ENCODE measurements at places on chromosomes 7 and 10. TPM values are rescaled to one million over a fixed set of nuclear protein-coding genes. Genes with fewer than 3 reads are reported as not detected.
A peak's percentile ranks its signal among the peaks of the same experiment; 100 is the strongest.

DNA sequence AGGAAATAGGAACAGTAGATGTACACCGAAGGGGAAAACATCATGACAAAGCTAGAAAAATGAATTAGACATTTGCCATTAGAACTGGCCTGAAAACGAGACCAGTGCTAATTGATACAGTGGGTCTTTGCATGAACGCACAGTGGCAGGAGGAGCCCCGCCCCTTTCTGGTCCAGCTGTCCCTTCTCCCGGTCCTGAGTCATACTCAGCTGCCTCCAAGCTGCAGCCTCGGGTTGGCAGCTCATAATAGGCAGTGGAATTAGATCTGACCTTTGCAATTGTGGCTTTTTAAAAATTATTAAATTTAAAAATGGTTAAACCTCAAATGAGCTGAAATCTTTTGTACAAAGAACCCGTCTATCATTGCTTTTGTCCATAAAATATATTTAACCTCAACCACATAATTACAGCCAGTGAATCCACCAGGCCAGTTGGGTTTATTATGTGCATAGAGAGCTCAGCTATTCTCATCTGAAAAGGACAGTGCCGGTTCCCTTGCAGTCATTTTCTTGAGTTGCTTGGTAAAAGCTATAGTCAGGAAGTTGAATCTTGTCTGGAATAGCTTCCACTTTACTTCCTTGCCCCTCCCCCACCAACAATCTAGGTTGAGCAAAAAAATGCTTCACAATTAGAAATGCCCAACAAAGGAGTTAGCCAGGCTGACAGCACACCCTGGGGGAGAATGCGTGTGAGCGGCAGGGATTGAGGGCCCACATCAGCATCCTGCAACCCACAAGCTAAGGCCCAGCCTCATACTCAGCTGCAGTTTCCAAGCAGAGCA, 147.1 kb downstream of the BUB3 start:
- H3K4me3 ChIP-seq, result no peak overlapping the region
- no peaks in the 10 kb centered on the region for H3K27me3 ChIP-seq
- H3K4me1 ChIP-seq, result no peaks in the 10 kb centered on the region
- no peak overlapping the region for H3K27ac ChIP-seq

- no peak overlapping the region for H3K27ac ChIP-seq
- no peak overlapping the region for H3K4me3 ChIP-seq
- DNase-seq, result no peak
- H3K27me3 ChIP-seq, result no peaks in the 10 kb centered on the region
- H3K4me1 ChIP-seq, result no peaks in the 10 kb centered on the region
Measured at GRCh38 chr7:41640487-41640886, 62.4 kb downstream of the INHBA start.

DNA sequence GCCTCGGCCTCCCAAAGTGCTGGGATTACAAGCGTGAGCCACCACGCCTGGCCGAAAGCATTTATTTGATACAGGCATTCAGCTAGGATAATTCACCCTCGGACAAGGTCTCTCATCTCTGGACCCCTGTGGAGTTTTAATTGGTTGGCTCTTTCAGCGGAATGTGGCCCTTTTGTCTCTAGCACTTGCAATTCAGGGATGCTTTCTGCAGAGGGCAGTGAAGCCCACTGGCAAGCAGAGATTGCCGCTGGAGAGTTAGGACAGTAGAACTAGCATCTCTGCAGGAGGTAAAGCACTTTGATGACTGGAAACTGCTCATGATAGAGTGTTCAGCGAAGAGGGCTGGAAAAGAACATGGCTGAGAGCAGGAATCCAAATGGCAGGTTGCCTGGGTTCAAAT, 62.0 kb downstream of the SUFU start:
- peaks cover 4% of the 10 kb centered on the region for H3K36me3 ChIP-seq
- H3K4me3 ChIP-seq, result no peak overlapping the region
- no peaks in the 10 kb centered on the region for H3K27me3 ChIP-seq
- no peak for DNase-seq
- H3K27ac ChIP-seq, result no peak overlapping the region
- no peaks in the 10 kb centered on the region for H3K4me1 ChIP-seq

DNA sequence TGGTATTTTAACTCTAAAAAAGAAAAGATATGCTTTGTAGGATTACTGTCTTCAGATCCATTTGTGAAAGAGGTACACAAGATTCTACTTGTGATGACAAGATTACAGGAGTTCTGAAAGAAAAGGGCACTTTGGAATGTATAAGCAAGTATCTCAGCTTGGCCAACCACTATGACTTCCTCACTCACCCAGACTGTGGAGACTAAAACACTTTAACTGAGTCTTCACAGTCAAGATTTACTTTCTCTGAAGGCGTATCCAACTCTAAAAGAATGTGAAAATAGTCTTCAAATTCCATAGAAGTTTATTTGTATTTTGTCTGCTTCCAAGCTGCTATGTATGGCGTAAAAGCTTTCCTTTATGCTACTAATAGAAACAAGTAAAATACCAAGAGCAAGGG, 76.1 kb upstream of the SRRM3 start:
- H3K27ac ChIP-seq, result no peak overlapping the region
- no peak overlapping the region for H3K4me3 ChIP-seq
- H3K36me3 ChIP-seq, result no peaks in the 10 kb centered on the region
- H3K27me3 ChIP-seq, result no peaks in the 10 kb centered on the region
- H3K4me1 ChIP-seq, result no peaks in the 10 kb centered on the region

- no peak overlapping the region for H3K4me3 ChIP-seq
- no peak for DNase-seq
- no peak overlapping the region for H3K27ac ChIP-seq
- peaks cover 18% of the 10 kb centered on the region for H3K36me3 ChIP-seq
Measured at GRCh38 chr7:64685741-64686140, 19.8 kb downstream of the ZNF107 start.

DNA sequence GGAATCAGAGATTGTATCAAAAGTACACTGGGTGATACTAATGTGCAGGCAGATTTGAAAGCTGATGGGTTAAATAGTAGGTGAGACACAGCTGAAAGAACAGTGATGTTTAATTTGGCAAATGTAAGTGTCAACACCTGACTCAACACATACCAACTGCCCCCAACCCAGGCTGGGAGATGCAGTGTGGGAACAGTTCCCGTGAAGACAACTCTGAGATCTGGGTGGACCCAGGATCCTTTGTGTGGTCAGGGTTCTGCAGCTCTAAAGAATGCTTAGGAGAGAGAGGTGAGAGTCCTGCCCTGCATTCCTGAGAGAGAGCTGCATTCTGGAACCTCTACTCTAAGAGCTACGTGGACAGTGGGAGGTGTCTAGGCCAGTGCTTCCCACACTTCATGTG, 479.7 kb downstream of the RPS24 start:
- peaks cover 93% of the 10 kb centered on the region for H3K27me3 ChIP-seq
- H3K4me1 ChIP-seq, result no peaks in the 10 kb centered on the region
- no peaks in the 10 kb centered on the region for H3K36me3 ChIP-seq
- no peak overlapping the region for H3K27ac ChIP-seq
- no peak overlapping the region for H3K4me3 ChIP-seq
- no peak for DNase-seq

DNA sequence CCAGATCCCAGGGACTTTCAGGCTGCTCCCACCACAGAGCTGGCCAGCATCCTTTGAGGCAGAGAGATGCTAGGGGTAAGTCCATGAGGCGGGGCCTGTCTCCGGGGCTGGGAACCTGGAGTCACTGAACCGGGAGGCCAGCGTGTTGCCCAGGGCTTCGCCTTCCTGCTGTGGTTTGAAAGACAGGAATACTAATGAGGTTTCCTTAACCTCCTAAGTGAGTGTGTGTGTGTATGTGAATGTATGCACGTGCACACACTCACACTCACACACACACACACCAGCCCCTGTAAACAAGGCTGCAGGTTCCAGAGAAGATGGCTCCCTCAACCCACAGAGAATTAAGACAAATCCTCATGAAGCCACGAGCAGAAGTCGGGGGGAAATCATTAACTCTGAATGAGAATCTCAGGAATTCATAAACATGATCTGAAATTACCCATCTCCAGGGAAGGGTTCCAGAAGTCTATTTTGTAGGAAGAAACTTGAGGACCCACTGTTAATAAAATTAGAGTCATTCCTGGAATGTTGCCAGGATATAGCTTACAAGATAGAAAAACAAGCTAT, 20.3 kb upstream of the PFKP start:
- no peak overlapping the region for H3K4me3 ChIP-seq
- no peaks in the 10 kb centered on the region for H3K36me3 ChIP-seq
- H3K4me1 ChIP-seq, result peaks cover 39% of the 10 kb centered on the region
- no peak for DNase-seq

DNA sequence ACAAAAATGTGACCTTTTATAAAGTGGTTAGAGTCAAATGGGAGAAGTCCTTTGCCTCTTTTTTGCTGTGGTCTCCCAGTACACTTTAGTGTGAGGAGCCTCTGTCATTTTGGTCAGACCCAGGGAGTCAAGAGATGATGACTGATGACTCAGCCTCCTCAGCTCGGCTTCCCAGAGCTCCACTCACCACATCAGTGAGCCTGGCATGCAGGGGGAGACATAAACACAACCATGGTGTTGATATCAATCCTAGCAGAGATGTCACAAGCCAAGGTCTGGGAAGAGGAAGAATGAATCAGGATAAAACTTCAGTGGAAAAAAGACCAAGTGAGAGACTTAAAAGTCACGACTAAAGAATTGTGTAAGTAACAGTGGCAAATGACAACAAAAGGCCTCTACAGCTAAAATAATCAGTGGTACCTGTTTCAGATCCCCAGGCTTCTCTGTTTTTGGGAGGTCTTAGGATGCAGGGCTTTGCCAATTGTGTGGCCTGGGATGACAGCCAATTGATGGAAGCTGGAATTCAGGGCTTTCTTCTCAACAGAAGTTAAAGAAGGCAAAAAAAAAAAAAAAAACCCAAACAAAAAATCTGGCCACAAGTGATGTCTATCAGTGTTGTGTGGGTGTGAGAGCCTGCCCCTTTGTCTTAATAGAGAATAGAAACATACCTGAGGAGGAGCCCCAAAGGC, 50.2 kb downstream of the TFAM start:
- peak overlapping the region; percentile 48 for H3K4me3 ChIP-seq
- peaks cover 7% of the 10 kb centered on the region for H3K36me3 ChIP-seq
- H3K27ac ChIP-seq, result peak overlapping the region; percentile 89
- DNase-seq, result peak; percentile 78

DNA sequence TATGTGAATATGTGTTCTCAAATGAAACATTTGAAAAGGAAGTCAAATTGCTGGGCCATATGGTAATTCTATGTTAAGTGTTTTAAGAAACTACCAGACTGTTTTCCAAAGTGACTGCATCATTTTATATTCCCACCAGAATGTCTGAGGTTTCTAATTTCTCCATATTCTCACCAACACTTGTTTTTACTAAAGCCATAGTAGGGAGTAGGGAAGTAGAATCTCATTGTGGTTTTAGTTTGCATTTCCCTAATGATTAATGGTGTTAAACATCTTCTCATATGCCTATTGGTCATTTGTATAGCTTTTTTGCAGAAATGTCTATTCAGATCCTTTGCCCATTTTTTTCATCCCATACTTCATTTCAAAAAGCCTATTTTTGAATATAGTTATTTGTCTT, 9.1 kb upstream of the SEMA4G start:
- peaks cover 7% of the 10 kb centered on the region for H3K36me3 ChIP-seq
- DNase-seq, result no peak
- no peak overlapping the region for H3K27ac ChIP-seq
- H3K4me1 ChIP-seq, result no peaks in the 10 kb centered on the region

GRCh38 chr10:51950996-51951555, 251.7 kb upstream of the CSTF2T start:
- H3K27me3 ChIP-seq, result peaks cover 7% of the 10 kb centered on the region
- no peaks in the 10 kb centered on the region for H3K36me3 ChIP-seq
- H3K4me1 ChIP-seq, result no peaks in the 10 kb centered on the region
- no peak overlapping the region for H3K27ac ChIP-seq

DNA sequence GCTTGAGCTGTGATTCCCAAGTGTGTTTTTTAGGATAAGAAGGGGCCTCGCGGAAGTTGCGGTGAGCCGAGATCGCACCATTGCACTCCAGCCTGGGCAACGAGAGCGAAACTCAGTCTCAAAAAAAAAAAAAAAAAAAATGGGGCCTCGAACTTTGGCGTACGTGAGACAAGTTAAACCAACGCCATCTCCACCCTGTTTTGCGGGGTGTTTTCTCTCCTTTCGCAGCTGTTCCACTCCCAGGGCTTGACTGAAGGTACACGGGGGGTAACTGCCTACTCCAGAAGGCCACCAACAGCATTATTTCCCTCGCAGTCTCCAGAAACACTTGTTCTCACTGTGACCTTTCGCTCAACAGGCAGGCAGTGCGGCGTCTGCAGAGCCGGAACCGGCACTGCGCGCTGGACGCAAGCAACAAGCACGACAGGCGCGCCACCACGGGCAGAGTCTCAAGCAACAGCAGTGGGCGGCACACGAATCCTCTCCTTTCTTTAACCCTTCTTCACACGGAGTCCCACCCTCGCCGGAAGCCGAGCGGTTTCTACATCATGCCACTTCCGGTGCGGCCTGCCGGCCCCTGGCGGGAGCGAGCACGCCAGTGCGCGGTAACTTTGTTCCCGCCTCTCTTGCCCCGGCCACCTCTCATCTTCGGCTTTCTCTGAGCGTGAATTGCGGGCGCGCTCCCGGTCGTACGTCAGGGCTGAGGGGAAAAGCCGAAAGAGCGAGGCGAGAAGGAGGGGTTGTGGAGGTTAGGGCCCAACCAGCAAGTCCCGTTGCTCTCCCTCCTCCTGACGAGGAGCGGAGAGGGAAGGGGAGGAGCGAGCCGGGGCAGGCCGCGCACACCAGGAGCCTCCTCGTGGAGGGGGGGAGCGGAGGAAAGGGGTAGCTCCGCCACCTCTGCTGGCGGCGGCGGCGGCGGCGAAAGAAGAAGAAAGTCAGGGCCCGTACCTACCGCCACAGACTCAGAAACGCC, 814 bp upstream of the CDK13 start:
- peak overlapping the region; percentile 84 for H3K27ac ChIP-seq
- peak overlapping the region; percentile 87 for H3K4me3 ChIP-seq
- peaks cover 11% of the 10 kb centered on the region for H3K4me1 ChIP-seq
- DNase-seq, result peak; percentile 99
- H3K36me3 ChIP-seq, result peaks cover 52% of the 10 kb centered on the region
- H3K27me3 ChIP-seq, result no peaks in the 10 kb centered on the region

DNA sequence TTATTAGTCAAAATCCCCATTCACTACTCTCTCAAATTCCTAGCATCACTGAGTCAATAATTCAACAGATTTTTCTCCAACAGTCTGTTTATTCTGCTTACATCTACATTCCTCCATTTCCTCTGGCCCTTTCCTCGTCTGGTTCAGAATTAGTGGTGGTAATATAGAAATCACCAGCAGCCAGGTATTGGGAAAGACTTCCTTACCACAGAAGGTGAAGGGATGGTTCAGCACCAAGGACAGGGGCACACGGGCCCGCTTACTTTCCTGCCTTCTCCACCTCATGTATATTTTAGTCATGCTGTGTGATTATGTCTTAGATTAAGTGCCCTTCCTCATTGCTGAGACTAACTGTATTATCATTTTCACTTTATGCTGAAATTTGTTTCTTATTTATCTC, 70.4 kb upstream of the APBB1IP start:
- DNase-seq, result peak; percentile 79
- H3K27me3 ChIP-seq, result no peaks in the 10 kb centered on the region
- H3K4me1 ChIP-seq, result peaks cover 24% of the 10 kb centered on the region
- no peak overlapping the region for H3K4me3 ChIP-seq
- peak overlapping the region; percentile 51 for H3K27ac ChIP-seq

ZCWPW1 gene
- total RNA-seq, result 4.1 TPM

ZNF25 gene
- total RNA-seq, result 2.8 TPM

STK31 gene
- 2.1 TPM for total RNA-seq

AZGP1 gene
- total RNA-seq, result 25.6 TPM

DIP2C gene
- 13.2 TPM for total RNA-seq

CAMK2G gene
- total RNA-seq, result 58.1 TPM

UNCX gene
- total RNA-seq, result not detected

TAS2R39 gene
- not detected for total RNA-seq

SPDYE11 gene
- total RNA-seq, result not detected

UPK3BL2 gene
- total RNA-seq, result 18.3 TPM

OAT gene
- 53.0 TPM for total RNA-seq

CLRN3 gene
- 0.52 TPM for total RNA-seq
